ENCODE measurements at places on chromosomes 16 and 17. TPM values are rescaled to one million over a fixed set of nuclear protein-coding genes. Genes with fewer than 3 reads are reported as not detected.

Gene CSH1
- not detected for polyA plus RNA-seq

Gene BMERB1
- polyA plus RNA-seq, result 2.2 TPM

Gene TP53TG3
- not detected for polyA plus RNA-seq

Gene CDYL2
- polyA plus RNA-seq, result 1.7 TPM

Gene KRTAP4-5
- not detected for polyA plus RNA-seq

Gene KRT20
- polyA plus RNA-seq, result not detected

Gene KRTAP2-1
- polyA plus RNA-seq, result not detected

GRCh38 chr17:32609085-32609484 is 122.3 kb downstream of the CDK5R1 start:
- DNase-seq, result peak; percentile 61

DNA sequence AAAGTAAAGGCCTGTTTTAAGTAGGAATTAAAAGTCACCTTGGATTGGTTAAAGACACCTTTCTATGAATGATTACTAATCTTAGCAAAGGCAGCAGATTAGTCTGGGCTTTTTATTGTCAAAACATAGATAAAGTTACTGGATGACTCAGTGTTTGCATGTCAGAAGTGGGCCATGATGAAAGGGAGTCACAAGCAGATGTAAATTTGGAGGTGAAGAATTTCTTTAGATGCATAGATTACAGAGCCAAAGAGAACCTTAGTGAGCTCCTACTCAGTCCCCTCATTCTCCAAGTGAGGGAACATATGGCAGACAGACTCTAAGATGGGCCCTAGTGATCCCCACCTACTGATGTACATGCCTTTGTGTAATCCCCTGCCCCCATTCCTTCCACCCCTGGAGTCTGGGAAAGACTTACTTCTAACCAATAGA is 124.5 kb downstream of the HS3ST3A1 start:
- DNase-seq, result no peak

DNA sequence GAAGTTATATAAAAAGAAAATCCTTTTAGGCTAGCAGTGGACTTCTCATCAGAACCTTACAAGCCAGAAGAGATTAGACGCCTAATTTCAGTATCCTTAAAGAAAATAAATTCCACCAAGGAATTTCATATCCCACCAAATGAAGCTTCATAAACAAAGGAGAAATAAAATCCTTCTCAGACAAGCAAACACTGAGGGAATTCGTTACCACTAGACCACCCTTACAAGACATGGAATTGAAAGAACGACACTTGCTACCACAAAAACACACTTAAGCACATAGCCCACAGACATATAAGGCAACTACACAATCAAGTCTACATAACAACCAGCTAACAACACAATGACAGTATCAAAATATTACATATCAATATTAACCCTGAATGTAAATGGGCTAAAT is 299.2 kb downstream of the TOX3 start:
- DNase-seq, result no peak

DNA sequence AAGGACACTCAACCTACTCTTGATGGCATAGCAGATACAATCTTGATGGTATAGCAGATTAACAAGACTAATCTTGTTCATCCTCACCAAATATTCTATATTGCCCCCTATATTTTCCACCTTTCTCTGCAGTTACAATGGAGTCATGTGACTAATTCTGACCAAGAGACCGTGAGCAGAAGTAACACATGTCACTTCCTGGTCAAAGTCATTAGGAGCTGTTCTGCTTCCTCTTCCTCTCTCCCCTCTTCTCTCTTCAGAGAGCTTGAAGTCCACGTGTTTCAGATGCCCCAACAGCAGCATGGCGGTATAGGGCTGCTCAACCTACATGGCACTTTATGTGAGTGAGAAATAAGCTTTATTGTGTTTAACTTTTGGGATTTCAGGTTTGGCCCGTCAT is 55.3 kb upstream of the ERCC4 start:
- no peak for DNase-seq

GRCh38 chr16:20064931-20065330 is 8.8 kb downstream of the GPR139 start:
- DNase-seq, result no peak

DNA sequence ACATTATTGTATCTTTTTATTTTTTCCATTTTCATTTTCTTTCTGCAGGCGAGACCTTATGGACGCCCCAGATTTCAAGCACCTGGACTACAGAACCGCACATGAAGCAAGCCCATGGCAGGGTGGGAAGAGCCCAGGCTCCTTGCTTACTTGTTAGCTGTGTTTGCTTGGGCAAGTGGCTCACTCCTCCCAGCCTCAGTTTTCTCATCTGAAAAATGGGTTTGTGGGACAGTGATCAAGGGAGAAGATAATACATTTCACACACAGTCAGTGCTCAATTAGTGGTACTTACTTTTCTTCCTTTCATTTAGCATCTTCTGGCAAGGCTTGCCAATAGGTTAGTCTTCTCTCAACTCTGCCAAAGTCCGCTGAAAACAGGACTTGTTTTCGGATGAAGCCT is 117.5 kb downstream of the IRX3 start:
- no peak for DNase-seq

DNA sequence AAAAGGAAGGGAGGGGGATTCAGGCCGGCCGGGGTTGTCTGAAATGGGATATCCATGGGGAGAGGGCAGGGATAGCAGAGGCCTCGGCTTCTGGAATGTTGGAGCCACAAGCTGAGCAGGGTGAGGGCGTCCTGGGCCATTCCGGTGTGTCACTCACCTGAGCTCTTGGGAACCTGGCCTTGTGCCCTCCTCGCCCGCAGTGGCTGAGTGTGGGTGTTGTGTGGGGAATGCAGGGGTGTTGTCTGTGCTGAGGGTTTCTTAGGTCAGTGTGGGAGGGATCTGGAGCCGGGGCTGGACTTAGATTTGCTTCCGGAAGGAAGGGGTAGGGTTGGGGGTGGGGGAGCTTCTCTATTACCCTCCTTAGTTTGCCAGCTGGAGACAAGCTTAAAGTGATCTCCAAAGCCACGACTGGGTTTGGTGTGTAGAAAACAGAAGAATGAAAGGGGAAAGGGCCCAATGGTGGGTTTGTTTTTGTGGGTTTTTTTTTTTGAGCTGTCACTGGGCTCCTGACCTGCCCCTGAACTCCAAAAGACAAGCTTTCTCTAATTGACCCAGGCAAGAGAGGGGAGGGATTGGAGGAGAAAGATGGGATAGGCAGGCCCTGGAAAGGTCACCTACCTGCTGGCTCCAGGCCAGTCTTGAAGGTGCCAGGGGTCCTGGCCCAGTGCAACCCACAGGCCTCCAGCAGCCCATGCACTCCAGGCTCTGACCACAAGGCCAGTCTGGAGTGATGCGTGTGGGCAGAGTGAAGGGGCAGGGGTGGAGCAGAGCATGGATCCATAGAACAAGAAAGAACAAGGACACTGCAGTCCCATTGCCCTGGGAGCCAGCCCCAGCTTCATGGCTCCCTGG is at the start of gene SULT1A2:
TSS of gene SULT1A2 (minus strand) at position 211 of the 852 bp plus-strand sequence. CDS start 1,120 bp downstream, outside the sequence.
- no peak for DNase-seq

DNA sequence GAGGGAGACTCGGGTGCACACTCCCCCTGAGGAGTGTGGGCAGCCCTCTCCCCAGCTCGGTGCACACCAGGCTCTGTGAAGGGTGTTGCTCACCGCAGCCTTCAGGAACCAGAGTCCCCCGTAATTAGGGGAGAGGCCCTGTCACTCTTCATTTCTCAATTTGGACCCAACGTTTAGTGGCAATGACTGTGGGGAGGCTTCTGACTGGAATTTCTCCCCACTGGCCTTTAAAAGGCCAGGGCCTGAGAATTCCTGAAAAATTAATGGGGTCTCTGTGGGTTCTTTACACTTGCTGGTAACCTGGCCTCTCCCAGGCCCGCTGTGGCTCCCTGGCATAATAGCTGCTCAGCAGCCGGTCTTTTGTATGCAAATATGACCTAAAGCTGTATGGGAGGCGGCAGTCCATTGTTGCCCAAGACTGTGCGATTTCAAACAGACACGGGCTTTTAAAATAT is 209.7 kb downstream of the MSI2 start:
- no peak for DNase-seq

- DNase-seq, result no peak
These were observed 65.5 kb downstream of the PIGL start for GRCh38 chr17:16282522-16282921.

GRCh38 chr16:15996432-15997109 is 47.2 kb downstream of the ABCC1 start:
- DNase-seq, result no peak

DNA sequence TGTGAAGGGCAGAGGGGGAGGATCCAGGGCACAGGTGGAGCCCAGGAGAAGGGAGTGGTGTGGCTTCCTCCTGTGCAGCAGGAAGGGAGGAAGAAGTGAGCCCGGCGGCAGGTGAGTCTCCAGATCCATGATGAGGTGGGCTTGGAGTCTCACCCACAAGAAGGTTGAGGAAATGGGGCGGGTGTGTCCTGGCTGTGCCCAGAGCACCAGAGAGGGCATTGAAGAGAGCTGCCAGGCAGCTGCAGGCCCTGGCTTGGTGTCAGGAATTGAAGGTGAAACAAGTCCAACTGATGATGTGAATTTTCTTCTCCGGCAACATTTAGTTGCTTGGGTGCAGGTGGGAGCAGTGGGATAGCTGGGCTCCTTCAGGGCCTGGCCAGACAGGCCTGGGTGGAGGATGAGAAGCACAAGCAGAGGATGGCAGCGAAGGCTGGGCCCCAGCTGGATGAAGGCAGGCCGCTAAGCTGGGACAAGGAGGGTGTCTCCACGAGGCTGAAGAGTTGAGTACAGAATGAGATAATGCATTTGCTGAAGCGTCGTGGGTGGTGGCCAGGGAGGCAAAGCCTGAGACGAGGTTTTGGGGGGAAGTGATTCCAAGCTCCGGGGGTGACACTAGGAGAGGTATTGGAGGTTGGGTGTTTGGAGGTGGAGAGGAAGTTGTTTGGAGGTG is 18.3 kb downstream of the NT5M start:
- no peak for DNase-seq

DNA sequence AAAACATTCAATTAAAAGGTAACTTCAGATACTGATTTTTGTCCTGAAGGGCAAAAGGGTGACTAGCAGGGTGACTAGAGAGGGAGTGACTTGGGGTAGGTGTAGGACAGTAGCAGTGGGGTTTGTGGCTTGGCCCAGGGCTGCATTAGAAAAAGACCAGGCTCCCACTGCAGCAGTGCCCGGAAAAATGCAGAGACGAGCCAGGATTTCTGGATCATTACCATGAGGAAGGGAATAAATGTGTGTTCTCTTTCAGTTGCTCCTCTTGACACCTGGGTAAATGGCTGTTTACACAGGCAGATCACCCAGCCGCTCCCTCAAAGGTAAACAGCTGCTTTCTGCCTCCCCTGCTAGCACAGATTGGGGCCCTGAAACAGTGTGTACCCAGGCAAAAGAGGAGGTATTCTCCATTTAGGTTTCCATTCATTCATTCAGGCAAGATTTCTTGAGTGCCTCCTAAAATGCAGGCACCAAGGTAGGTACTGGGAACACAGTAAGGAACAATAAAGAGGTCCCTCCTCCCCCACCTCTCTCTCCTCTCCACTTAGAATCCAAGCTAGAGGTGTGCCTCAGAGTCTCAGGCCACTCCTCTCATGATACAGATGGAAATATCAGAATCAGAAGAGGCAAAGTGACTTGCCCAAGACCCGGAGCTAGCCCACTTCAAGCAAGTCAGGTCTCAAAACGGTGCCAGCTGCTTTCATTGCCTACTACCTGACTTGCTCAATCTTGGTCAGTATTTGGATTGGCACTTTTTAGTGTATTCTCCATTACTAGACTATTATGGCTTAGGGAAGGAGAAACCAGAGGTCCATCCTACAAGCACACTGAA is 15.2 kb upstream of the TOX3 start:
- no peak for DNase-seq

GRCh38 chr16:61890386-61890785 is 145.9 kb downstream of the CDH8 start:
- no peak for DNase-seq

DNA sequence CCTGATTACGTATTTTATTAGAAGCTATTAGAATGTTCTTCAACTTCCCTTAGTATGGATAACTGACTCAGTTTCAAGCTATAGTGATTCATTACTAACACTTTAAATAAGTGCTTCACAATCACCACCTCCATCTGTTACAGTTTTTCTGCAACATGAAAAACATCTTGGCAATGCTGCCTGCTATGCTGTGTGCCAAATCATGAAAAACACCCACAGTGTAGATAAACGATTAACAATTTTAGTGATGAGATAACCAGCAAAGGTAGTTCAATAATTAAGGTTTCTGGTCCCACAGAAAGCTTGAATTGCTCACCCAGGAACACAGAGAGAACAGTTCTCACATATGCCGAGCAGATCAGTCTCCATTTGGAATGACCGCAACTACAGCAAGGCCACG is 51.4 kb upstream of the SLC25A19 start:
- DNase-seq, result no peak

GRCh38 chr16:53159781-53160436 is 105.1 kb downstream of the CHD9 start:
- DNase-seq, result peak; percentile 62

DNA sequence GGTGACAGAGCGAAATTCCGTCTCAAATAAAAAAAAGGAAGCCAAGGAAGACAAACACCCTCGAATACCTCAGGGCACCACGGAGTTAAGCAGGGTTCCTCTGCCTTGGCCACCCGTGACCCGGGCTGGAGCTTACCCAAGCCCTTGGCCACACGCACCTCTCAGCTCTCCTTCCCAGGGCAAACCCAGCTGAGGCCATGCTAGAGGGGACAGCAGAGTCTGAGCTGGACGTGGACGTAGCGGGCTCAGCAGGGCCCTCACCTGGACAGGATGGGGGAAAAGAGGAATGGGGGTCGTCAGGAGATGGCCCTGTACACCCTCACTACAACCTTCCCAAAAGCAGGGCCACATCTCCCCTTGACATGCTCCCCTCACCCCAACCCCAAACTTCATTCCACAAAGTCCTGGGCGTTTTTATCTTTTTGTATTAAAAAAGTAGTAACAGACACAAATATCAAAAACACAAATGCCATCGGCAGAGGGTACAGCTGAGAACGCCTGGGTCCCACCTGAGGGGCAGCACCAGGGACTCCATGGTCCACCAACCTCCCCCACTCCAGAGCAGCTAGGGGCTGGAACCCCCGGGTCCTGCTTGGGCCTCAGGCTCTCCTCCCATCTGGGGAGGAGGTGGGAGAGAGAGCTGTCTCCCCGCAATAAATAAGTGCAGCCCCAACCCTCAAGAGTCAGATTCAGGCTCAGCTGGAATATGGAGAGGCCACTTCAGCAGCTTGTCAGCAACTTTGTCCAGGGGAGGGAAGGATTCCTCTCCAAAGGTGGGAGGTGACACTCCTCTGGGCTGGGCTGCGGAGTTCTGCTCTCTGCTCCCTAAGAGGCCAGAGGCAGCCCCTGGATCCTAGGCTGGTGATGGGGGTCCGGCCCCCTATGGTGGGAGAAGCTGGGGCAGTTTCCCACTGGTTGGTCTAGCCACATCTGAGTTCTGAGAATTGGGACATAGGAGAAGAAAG is 11.9 kb downstream of the PER1 start:
- peak; percentile 7 for DNase-seq

DNA sequence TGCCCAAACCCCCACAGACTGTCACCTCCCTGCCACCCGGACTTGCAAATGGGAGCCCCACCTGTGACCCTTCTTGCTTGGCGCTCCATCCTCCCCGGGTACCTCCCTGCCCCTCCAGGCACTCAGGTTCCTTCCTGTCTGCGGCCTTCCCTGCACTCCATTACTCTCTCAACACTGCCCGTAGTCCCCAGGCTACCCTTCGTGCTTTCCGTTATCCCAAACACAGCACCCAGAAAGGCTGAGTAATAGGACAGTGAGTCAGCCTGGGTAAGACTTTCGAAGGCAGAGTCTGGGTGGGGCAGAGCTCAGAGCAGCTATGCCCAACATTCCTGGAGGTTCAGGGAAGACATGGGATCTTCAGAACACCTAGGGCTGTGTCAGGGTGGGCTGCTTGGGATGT is 16.6 kb upstream of the C16orf74 start:
- DNase-seq, result no peak
